ENCODE measurements at places on chromosomes 5 and 9.
A peak's percentile ranks its signal among the peaks of the same experiment; 100 is the strongest.

- DNase-seq, result no peak
Measured at GRCh38 chr5:101574017-101574416, 670.9 kb upstream of the ST8SIA4 start.

DNA sequence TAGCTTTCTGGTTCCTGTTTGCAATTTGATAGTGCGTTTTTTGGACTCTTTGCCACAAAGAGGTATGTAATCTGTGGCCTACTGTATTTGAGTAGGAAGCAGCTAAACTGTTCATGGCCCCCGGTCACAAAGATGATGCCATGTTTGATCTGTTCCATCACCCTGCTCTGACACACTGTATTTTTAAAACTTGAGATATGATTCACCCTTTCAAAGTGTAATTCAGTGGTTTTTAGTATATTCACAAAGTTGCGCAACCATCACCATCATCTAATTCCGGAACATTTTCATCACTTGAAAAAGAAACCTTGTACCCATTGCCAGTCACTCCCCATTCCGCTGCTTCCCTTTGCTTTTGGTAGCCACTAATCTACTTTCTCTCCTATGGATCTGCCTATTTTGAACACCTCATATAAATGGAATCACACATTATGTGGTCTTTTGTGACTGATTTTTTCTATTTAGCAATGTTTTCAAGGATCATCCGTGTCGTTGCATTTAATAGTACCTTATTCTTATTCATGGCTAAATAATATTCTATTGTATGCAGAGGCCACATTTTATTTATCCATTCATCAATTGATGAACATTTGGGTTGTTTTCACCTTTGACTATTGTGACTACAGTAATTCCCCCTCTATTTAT is 141.6 kb downstream of the NR3C1 start:
- no peak for DNase-seq

- DNase-seq, result peak; percentile 30
Measured at GRCh38 chr9:89869793-89870580, 265.2 kb downstream of the GADD45G start.

GRCh38 chr5:132358775-132359174 is 10.7 kb upstream of the SLC22A5 start:
- no peak for DNase-seq

DNA sequence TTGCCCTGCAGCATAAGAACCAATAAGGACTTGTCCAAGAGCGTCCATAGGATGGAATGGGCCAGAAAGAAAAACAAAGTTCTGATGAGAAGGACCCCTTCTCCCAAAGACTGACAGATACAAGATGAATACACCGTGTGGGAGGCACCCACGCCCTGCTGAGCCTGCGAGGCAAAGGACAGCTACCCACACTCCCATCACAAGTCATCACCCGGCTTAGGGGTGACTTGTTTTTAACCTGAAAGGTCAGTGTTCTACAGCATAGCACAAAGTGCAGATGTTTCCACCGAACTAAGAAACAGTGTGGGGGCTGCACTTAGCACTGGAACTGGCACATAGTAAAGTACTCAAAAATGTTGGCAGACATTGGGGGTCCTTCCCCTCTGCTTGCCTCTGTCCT is 13.9 kb downstream of the TNIP1 start:
- no peak for DNase-seq

- no peak for DNase-seq
Measured at GRCh38 chr5:125848751-125849150, 574.5 kb upstream of the GRAMD2B start.

DNA sequence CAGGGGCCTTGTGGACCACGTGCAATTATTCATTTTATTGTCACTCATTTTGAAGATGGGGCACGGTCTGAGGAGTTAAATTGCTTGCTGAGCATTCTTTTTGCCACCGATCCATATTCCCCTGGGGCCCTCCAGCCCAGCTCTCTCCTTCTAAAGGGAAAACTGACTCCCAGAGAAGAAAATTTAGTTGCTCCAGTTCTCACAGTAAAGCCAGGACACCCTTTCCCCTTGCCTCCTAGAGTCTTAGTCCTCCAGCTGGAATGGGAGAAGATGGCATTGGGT is 1.0 kb upstream of the PANK3 start:
- DNase-seq, result no peak

DNA sequence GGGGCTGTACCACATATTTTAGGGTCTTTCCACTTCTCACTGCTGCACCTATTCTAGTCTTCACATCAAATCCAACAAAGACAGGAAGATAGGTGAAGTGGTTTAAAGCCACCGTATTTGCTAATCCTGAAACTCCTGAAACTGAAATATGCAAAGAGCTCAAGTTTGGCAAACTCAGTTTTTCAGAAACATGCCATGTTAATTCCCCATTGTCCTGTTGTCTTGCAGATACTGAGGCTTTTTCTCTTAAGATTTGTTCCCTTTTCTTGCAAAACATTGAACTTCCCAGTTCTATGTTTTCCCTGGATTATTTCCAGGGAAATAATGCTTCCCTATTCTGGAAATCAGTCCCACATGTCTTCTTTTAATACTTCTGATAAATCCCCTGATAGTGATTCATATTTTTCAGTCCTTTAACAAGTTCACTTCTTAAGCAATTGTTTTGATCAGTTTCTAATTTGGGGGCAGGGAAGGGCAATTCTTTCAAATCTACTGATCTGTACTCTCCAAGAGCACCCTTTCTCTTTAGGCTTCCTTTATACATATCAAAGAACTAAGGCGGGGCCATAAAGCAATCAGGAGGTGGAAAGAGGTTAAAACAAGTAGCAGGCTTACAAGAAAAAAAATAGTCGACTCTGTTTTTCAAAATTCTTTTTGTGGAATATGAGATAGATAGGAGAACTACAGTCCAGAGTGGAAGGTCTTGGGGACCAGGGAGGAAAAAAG is 648.5 kb downstream of the BNC2 start:
- DNase-seq, result no peak

GRCh38 chr5:78718824-78719223 is 70.3 kb upstream of the LHFPL2 start:
- DNase-seq, result no peak

- DNase-seq, result no peak
Measured at GRCh38 chr9:128593856-128594255, 41.5 kb downstream of the SPTAN1 start.

DNA sequence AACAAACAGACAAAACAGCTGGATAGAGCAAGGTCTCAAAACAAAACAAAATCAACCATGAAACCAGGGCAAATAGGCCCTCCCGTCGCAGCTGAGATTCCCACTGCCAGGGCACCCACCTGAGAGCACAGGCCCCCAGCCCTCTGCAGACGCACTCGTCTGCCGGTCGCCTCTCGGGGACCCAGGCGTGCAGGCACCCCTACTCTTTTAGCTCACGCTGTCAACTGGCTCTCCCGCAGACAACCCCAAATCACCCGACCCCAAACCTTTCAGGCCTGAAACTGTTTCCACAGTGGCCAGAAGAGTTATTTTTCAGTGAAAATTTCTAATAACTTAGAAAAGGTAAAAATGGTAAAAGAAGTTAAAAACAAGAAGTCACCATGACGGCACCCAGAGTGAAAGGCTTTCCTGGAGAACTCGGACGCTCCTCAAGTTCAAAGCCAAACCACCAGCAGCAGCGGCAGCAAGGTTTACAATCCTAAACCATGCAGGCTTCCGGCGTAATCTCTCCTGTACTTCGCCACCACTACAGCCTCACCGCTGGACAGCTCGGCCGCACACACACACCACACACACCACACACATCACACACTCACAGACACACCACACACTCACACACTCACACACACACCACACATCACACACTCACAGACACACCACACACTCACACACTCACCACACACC is 1.9 kb upstream of the UBE2QL1 start:
- DNase-seq, result no peak

DNA sequence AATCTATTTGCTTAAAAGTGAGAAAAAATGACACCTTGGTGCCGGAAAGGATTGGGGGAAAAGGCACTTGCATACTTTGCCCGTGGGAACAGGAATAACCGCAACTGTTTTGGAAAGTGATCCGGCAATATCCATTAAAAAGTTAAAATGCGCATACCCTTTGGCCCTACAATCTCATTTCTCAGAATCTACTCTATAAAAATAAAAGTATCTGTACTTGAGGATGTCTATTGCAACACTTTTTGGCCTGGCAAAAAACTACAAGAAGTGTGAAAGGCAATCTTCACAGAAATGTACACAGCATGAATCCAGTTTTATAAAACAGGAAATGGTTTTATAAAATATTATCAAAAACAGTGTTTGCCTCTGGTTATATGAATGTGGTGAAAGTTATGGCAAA is 58.3 kb upstream of the NFIL3 start:
- DNase-seq, result no peak

- DNase-seq, result no peak
Measured at GRCh38 chr9:121610638-121610953, 40.8 kb upstream of the DAB2IP start.

- DNase-seq, result no peak
Measured at GRCh38 chr9:107712390-107712789, 222.8 kb upstream of the KLF4 start.

DNA sequence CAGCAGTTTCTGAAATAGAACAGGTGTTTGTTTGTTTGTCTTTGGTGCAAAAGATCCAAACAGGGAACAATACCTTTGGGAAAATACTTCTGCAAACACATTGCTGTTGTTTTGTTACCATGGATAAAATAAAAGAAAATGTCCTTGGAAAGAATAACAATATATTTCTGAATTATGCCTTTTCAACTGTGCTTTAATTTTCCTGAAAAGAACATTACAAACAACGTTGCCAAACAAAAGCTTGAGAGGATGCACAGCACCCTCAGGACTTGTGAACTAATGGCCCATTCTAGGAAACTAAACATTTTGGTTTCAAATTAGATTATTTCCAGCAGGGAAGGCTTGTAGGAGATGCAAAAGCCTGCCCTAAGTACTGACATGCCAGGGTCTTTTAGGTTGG is 967.2 kb downstream of the TLE4 start:
- DNase-seq, result no peak

GRCh38 chr5:172281346-172281745 is 2.2 kb downstream of the UBTD2 start:
- DNase-seq, result no peak

DNA sequence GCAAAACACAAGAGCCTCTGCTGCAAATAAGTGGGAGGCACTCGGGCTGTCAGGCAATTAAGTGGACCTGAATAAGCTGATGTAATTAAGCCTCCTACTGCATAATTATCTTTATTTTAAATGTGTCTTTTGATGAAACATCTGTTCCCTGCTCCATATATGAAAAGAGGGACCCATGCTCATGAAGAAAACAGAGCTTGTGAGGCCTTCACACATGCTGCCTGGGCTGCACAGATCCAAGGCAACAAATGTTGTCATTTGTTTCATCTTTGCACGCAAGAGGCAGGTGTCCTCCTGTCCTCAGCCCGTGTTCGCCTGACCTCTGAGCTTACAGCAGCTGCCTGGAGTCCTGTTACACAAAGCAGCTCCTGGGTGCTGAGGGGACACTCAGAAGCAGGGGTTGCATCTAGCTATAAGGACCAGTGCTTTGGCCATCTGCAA is 381.1 kb downstream of the ZNF608 start:
- no peak for DNase-seq

DNA sequence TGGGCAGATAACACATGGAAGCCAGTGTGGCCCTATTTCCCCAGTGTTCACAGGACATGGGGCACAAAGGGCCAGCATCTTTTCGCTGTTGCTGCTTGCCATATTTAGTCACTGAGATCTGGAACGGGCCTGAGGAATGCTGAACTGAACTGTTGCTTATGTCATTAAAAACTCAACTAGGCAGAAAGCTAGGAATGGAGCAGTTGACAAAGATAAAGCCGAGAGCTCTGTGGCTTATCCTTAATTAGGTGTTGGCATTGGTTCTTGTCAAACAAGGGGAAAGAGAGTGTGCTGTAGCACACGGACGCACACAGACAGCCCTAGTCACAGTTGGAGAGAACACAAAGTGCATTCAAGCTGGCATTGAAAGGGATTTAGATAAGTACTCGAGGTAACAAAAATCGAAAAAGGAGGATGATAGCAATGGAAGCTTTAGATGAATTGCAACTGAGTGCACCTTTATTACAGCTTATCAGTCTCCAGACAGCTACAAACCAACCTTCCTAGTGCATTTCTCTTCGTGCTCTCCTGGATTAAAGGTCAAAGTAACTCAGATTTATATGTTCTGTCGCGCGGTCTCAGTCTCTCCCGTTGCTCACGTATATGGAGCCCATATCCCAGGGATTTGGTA is 450.2 kb upstream of the ZNF608 start:
- no peak for DNase-seq

- no peak for DNase-seq
Measured at GRCh38 chr9:18429070-18429469, 44.9 kb upstream of the ADAMTSL1 start.

- no peak for DNase-seq
Measured at GRCh38 chr9:83362341-83362995, 175.7 kb downstream of the FRMD3 start.

DNA sequence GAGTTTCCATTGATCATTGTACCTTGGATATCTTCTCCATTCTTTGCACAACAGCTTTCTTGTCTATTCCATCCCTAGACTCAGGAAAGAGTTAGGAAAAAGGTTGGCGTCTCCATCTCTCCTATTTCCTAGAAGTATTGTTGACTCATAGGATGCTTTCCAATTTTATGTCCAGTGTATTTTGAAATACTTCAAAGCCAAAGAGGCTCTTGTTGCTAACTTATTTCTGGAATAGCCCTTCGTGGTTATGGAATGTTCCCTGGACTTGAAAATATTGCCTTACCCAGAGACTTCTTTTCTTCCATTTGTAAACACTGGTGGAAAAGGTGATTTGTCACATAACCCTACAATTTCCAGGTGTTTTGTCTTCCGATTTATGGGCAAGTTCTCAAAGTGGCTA is 402.3 kb upstream of the ZNF608 start:
- no peak for DNase-seq

- no peak for DNase-seq
Measured at GRCh38 chr5:99995407-99995806, 539.8 kb upstream of the FAM174A start.

- no peak for DNase-seq
Measured at GRCh38 chr5:64015824-64016223, 53.6 kb upstream of the HTR1A start.

GRCh38 chr5:123881759-123882244 is 369.8 kb downstream of the CSNK1G3 start:
- no peak for DNase-seq

DNA sequence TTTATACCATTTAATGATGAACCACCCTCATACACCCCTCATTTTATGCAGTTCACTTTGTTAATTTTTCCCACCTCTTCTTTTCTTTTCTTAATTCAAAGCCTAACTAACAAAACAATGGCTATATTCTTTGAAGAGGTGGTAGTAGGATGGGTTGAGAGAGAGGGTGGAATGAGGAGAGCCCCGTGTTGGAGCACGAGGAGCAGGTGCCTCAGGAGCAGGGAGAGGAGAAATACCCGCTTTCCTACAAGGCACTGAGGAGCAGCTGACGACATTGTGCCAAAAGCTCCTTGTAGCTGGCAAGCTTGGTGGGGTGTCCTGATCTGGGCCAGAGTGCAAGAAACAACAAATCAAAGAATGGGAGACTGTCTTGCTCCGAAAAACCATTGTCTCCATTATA is 129.6 kb downstream of the HTR4 start:
- no peak for DNase-seq

DNA sequence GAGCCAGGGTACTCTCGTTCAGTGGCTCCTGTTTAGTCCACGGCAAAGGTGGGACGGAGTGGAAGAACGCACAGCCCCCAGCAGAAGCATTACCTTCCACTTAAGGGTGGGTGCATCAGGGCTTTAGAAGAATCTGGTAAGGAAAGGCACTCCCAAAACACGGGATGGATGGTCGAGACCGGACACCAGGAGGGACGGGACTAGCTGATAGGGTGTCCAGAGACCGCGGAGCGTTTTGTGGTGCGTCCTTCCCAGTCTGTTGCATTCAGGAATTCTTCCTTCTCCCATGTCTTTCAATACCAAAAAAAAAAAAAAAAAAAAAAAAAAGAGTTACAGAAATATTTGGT is 545 bp upstream of the CTSV start:
- peak; percentile 10 for DNase-seq

- no peak for DNase-seq
Measured at GRCh38 chr5:76794871-76795270, 24.0 kb upstream of the F2RL1 start.
